ENCODE measurements at places on chromosomes 7 and 10.

DNA sequence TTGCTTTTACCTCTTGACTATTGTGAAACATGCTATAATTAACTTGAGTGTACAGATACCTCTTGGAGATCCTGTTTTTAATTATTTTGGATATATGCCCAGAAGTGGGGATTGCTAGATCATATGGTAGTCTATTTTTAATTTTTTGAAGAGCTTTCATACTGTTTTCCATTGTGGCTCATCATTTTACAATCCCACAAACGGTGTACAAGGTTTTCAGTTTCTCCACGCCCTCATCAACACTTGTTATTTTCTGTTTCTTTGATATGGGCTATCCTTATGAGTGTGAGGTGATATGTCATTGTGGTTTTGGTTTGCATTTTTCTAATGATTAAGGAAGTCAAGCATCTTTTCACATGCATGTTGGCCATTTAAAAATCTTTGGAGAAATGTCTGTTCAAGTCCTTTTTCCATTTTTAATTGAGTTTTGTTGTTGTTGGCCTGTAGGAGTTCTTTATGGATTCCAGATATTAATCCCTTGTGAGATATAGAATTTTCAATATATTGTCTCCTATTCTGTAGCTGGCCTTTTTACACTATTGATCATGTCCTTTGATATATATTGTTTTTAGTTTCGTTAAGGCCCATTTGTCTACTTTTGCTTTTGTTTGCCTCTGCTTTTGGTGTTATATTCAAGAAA lies 7.5 kb downstream of the AGK start:
- DNase-seq, result peak; percentile 74

DNA sequence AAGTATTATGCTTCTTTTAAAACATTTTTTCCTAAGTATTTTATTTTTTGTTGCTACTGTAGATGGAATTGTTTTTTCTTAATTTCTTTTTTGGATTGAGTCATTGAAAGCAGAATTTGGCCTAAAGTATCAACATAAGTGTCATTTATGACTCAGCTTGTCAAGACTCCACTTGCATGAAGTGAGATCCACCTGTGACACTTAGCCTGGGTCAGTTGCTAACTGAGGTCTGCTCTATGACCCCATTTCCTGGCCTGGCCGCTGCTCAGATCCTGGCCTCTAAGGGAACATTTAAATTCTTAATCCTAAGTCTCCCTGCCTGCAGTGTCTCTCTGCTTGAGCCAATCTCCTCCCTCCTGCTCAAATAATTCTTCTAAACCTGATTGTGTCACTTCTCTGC lies 35.5 kb downstream of the TMEM270 start:
- no peak for DNase-seq

DNA sequence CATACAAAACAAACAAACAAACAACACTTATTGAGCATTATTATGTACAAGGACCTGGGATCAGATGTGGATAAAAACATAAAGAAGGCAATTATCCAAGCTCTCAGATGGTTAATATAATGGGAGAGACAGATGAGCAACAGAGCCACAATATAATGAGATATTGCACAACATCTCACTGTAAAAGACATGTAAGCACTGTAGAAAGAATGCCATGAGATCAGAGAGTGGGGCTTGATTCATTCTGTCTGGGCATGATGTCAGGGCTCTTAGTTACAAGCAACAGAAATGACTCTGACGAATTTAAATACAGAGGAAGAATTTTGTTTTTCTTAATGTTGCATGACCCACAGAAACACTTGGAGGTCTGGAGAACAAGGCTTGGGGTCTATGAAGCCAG lies 164.7 kb upstream of the PLXDC2 start:
- no peak for DNase-seq

- no peak for DNase-seq
Measured at GRCh38 chr10:110162741-110163145, 44.7 kb upstream of the MXI1 start.

- no peak for DNase-seq
Measured at GRCh38 chr10:109968953-109969759, 38.6 kb upstream of the ADD3 start.

DNA sequence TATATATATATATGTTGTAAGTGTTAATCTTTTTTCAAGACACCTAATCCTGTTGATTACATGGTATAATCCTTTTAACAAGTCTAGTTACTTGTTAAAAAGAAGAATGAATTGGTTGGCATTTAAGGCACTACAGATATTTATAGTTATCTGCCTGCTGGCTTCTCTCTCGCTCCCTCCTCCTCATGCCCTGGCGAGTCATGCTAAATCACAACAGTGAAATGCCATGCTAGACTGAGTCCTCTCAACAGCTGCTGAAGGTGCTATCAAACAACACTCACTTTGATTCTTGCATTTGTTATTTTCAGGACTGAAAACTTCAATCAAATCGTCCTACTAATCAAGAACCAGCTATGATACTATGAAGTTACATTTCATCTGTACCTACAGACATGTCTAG lies 15.4 kb downstream of the NRAP start:
- no peak for DNase-seq

DNA sequence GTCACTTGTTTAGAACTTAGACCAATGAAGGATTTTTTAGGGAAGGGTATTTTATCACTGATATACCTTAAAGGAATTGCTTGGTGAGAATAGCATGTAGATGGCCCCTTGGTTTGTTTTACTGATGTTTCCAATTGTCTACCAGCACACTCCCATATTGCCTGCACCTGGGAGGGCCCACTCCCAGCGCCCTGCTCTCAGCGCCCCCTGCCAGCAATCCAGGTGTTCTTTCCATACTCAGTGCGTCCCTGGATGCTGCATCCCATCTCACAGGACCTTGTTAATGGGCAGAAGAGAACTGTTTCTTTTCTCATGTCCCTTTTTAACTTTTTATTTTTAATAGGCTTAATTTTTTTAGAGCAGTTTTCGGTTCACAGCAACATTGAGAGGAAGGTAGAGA lies 24.1 kb upstream of the SFRP5 start:
- no peak for DNase-seq

DNA sequence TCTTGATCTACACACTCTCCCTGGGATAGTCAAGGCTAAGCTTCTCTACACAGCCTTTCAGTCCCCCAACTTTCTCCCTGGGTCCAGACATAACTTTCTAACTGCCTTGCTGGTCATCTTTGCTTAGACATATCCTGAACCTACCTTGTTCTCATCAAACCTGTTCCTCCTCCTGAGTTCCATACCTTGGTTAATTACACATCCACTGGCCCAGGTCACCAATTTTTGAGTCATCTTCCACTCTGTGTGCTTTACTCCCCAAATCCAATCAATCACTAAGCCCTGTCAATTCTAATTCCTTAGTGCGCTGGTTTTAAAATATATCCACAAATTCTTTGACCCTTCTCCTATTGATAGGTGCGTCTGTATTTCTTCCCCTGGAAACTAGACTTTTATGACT lies 107.0 kb downstream of the EVX1 start:
- no peak for DNase-seq

DNA sequence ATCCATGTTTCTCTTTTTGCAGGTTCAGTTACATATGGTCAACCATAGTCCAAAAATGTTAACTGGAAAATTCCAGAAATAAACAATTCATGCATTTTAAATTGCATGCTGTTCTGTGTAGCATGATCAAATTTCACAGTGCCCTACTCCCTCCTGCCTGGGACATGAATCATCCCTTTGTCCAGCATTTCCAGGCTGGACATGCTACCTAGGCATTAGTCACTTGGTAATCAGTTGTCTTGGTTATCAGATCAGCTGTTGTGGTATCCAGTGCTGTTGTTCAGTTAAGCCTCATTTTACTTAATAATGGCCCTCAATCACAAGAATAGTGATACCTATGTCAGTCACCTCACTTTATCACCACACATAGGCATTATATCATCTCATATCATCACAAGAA lies 7.3 kb upstream of the PNLIP start:
- no peak for DNase-seq

DNA sequence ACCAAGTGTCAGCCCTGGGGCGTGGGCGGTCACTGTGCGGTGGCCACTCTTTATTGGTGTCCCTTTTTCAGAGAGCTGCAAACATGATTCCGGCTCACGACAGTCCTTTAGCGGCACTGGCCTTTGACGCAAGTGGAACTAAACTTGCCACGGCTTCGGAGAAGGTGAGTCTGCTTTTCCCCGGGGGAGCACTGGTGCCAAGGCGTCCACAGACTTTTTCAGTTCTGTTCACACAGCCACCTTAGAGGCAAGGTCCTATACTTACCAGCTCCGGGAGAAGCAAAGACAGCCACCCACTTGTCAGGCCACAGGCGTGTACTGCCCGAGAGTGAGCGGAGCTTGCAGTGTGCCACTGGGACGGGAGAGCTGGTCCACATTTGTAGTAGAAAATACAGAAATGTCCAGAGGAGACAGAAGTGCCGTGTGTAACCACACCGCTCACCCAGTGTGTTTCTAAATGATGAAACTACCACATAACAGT lies 27.9 kb downstream of the WIPI2 start:
- DNase-seq, result no peak

GRCh38 chr7:90674625-90675024 lies 78.5 kb downstream of the CDK14 start:
- DNase-seq, result no peak

DNA sequence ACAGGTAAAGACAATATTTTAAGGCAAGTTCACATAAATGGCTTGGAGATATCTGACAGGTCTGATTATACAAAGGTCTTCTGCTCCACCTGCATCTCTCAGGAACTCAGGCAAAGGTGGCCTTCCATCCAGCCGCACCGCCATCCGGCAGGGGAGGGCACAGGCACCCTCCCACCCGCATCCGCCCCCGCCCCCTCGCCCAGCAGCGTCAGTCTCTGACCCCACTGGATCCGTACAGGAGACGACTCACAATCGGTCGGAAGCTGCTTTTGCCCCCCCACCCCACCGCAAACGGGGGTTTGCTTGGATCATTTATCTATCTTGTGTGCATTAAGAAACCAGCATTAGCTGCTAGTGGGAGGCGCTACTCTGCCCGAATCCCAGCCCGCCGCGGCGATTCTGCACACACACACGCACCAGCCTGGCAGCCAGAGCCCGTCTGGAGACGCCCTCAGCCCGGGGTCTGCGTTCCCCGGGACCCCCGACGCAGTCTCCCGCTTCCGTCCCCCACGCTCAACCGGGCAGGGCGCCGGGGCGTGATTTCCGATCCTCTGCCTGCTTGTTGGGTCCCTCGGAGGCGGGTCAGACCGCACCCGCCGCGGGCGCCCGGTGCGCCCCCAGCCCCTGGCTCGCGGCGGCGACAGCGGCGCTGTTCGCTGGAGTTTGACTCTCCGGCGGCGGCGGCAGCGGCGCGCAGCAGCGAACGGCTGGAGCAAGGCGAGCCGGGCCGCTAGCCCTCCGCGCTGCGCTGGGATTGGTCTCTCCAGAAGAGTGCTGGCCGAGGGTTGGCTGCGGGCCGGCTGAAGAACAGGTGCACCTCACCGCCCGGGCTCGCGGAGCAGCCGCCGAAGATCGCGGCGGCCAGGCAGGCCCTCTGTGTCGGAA lies 820 bp upstream of the NRG3 start:
- no peak for DNase-seq

DNA sequence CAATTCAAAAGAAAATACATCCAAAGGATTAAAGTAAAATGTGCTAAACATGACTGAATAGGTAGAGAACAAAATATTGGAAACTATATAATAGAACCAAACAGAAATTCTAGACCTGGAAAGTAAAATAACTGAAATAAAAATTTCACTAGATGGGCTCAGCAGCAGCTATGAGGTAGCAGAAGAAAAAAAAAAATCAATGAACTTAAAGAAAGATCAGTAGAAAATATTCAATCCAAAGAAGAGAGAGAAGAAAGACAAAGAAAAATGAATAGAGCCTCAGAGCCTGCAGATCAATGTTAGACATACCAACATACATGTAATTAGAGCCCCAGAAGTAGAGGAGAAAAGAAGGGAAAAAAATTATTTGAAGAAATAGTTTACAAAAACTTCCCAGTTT lies 129.6 kb upstream of the RNF32 start:
- no peak for DNase-seq

GRCh38 chr7:5418285-5418582 lies 5.4 kb downstream of the TNRC18 start:
- DNase-seq, result no peak

DNA sequence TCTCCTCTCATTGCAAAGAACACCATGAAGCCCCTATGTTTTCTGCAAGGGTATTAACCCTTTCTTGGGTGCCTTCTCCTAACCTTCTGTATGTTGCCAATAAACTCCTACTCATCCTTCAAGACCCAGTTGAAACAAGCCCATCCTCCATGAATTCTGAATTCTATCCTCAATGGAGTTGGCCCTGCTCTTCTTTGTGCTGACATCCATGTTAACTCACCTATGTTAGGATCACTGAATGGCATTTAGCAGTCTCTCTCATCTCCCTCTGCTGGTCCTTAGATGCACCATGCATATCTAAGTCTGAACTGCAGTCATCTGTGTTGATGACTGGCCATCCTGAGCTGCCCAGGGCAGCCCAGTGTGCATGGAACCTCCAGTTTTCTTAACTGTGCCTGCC lies 129.8 kb downstream of the BUB3 start:
- peak; percentile 10 for DNase-seq

GRCh38 chr10:33800986-33801385 lies 466.5 kb upstream of the NRP1 start:
- DNase-seq, result no peak

- DNase-seq, result peak; percentile 77
Measured at GRCh38 chr7:116210345-116211005, at the start of gene TES. TSS of gene TES (plus strand) at chr7:116210539. CDS start at chr7:116210708, 169 bp downstream.

GRCh38 chr7:20661884-20662283 lies 46.4 kb downstream of the ABCB5 start:
- no peak for DNase-seq

DNA sequence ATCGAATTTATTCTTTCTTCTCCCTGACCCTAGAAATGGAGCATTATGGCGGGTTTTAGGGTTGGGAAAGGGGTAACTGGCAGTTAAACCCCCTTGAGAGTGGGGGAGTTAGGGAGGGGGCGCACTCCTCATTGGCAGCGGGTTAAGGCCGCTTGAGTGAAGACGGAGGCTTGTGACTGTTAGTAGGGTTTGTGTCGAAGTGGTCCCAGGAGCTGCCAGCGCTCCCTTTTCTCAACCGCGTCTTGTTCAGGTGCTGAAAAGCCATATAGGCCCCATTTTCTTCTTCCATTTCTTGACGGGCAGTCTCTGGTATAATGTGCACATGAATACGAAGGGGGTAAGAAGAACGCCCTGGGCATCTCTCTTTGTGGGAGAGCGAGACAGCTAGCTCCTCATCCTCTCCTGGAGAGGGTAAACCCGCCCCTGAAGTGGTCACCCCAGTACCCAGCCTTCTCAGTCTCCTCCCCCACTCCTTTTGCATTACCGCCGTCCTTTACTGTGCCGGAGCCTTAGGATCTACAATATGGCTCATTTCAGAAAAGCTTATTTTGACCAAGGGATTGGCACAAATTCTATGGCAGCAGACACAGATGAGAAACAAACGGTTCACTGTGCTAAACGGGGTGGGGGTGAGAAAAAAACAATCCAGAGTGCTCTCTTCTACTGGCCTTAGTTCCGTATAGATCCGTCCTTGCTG lies 836 bp downstream of the KMT2E start:
- DNase-seq, result peak; percentile 52

DNA sequence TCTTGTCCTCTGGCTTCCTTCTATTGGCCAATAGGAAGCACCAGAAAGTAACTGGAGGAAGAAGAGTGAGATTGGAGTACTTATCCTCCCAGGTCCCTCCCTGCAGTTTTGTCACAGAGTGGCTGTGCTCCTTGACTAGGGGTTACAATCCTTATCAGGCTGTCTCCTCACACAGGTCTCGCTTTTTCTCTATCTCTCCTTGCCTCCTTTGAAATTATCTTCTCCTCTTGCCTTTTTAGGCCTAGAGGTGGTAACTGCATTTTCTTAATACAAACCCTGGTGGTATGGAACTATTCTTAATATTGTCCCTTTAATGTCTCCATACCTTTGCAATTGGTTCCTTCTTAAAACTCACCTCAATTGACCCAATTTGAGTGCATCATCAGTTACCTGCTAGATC lies 2.7 kb downstream of the PRSS37 start:
- no peak for DNase-seq

- DNase-seq, result no peak
Measured at GRCh38 chr7:84013616-84014240, 180.9 kb downstream of the SEMA3A start.

Data from natural killer cell (primary cell).